ENCODE measurements at places on chromosomes 11 and 22. TPM values are rescaled to one million over a fixed set of nuclear protein-coding genes. Genes with fewer than 3 reads are reported as not detected.

APOA4 gene
- total RNA-seq = not detected

BTBD18 gene
- total RNA-seq = not detected

GLB1L3 gene
- 24.0 TPM for total RNA-seq

SORL1 gene
- 13.3 TPM for total RNA-seq

- no peak for DNase-seq
Measured at GRCh38 chr11:40401132-40401853, 1058.2 kb downstream of the LRRC4C start.

DNA sequence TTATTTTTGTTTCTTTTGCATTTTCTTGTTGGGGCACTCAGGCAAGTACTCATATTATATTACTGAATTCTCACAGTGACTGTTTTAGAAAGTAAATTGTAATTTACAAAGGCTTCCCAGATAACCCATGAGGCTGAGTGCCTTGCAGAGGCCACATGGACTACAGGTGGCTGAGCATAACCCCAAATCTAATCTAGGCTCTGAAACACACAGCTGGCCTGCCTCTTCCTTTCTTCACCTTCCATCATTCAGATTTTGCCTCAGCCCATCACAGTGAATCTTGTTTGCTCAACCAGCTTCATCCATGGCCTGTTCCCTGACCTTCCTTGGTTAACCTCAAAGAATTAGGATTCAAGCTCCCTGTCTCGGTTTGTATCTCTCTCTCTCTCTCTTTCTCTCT, 78.5 kb upstream of the PRDM11 start:
- no peak for DNase-seq

- no peak for DNase-seq
Measured at GRCh38 chr11:63939397-63939891, 642 bp downstream of the NAA40 start.

Data from H7 (cell line).